Small intestine (tissue), 16 donors: ENCODE measurements at places on chromosomes 4 and X. TPM values are rescaled to one million over a fixed set of nuclear protein-coding genes. Genes with fewer than 3 reads are reported as not detected.

The GLUD2 gene
- 0.48 TPM for polyA plus RNA-seq

The CXCL11 gene
- polyA plus RNA-seq, result not detected

The REELD1 gene
- polyA plus RNA-seq, result 0.07 TPM

The TRAM1L1 gene
- 1.7 TPM for polyA plus RNA-seq

The CYLC1 gene
- polyA plus RNA-seq, result not detected

The LNX1 gene
- 6.4 TPM for polyA plus RNA-seq

The PPP1R2C gene
- not detected for polyA plus RNA-seq

The TMEM271 gene
- polyA plus RNA-seq, result 0.04 TPM

The PAGE2B gene
- polyA plus RNA-seq, result not detected

The RPS3A gene
- 4,469 TPM for polyA plus RNA-seq

The H2BW2 gene
- not detected for polyA plus RNA-seq
